ENCODE measurements at places on chromosomes 2 and 18.

DNA sequence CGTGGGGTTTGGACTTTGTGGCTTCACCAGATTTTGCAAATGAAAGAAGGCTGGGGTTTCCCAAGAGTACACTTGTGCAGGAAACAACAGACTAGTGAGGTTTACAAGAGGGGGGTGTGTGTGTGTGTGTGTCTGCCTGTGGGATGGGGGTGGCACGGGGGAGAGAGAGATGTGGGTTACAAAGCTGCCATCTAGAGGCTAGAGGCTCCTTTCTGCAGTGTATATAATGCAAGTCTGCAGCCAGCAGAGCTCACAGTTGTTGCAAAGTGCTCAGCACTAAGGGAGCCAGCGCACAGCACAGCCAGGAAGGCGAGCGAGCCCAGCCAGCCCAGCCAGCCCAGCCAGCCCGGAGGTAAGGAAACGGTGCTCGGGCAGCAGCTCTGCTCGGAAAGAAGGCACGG lies at the start of gene ACKR3:
TSS of gene ACKR3 (plus strand) at position 253 of the 401 bp plus-strand sequence. CDS start 10,641 bp downstream, outside the sequence.
- DNase-seq: peak; percentile 77

GRCh38 chr2:134185639-134186038 lies 68.2 kb upstream of the MGAT5 start:
- no peak for DNase-seq

DNA sequence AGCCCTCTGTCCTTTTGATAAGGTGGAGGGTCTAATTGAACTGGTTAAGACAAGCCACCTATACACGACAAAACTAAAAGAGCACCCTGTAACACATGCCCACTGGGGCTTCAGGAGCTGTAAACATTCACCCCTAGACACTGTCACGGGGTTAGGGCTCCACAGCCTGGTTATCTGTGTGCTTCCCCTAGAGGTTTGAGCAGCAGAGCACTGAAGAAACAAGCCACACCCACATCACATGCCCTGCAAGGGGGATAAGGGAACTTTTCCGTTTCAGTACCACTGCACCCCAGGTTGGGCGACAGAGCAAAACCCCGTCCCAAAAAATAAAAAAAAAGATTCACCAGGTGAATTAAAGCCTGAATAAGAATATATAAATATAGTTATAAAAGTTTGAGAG lies 913.7 kb upstream of the ACVR2A start:
- DNase-seq: no peak

DNA sequence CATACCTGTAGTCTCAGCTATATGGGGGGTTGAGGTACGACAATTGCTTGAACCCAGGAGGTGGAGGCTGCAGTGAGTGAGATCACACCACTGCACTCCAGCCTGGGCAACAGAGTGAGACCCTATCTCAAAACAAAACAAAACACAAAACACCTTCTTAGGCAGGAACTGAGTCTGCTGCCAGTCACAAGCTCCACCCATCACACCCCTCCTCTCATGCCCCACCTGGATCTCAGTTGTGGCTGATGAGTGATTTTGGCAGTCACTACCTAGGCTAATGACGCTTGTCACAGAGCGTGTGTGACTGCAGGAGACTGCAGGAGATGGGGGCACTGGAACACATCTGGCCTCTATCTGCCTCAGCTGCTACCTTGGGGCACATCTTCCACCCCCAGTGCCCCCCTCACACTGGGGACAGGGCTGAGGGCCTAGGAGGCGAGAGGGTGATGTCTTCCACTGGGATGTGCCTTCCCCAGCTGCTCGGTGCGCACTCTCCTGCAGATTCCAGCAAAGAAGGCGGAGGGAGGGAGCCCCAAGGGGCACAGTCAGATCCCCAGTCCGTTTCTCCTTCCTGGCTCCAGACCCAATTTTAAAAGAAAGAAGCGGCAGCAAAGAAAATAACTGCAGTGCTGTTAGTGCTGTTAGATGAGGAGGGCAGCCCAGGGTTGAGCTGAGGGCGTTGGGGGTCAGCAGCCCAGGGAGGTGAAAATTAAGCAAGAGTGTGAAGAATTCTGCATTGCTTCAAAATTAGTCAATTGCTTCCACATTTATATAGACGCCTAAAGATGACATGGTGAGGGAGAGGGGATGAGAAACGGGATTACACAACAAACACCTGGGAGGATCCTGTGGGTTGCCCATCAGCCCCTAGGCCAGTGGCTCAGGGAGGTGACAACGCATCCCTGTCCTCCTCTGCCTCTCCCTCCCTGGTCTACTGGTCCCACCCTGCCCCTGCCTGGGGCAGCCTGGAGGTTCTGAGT lies 143.6 kb upstream of the HAAO start:
- DNase-seq: no peak
